ENCODE measurements at places on chromosomes 13 and 19.

- no peak for DNase-seq
These were observed 58.7 kb upstream of the ALOX5AP start for GRCh38 chr13:30676672-30677071.

DNA sequence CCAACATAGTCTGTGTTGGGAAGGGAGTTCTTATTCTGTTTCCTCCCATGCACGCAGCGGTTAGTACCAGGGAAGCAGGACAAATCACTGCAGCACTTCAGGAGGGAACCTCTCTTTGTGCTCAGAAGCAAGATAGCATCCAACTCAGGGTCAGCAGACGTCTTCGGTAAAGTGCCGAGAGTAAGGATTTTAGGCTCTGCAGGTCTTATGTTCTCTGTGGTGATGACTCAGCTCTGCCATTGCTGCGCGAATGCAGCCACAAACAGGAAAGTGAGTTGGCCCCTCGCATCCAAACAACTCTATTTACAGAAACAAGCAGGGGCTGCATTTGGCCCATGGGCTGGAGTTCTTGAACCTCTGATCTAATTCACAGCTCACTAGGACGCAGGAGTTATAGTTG is 122.1 kb upstream of the SPATA13 start:
- no peak for DNase-seq

GRCh38 chr13:19882231-19882630 is 18.8 kb upstream of the ZMYM5 start:
- DNase-seq: no peak

GRCh38 chr13:79547211-79548195 is 66.5 kb downstream of the NDFIP2 start:
- peak; percentile 5 for DNase-seq

DNA sequence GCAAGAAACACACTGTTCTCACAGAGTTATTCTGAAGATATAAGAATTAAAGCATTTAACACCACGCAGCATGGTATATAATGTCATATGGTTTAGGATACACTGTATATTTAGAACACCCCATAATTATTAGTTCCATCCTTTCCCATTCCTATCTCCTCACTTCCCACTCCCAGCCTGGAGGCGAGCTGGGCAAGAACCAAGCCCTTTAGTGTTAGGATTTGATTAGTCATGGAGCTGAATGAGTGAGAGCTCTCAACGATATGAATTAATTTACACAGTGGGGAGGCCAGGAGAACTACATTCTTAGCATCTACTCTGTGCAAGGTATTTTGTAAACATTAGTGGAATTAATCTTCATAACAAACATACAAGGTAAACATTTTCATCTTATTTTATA is 934.3 kb downstream of the DIAPH3 start:
- no peak for DNase-seq

GRCh38 chr13:41056194-41056593 is 5.1 kb upstream of the WBP4 start:
- no peak for DNase-seq

DNA sequence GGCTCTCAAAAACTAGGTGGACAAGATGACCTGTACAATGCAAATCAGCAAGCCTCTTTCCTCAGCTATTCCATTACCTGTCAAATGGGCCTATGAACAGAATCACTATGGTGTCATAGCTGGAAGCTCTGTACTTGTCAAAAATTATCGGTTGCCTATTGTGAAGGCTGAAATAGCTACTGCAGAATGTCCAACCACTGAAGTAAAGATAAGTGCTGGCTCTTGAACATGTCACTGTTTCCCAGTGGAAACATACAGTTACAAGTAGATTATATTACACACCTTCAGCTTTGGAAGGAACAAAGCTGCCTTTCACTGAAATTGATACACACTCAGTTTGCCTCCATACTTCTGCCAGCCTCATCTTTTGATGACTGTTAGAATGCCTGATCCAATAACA is 55.5 kb upstream of the PCDH9 start:
- no peak for DNase-seq

Data from neuronal stem cell (in vitro differentiated cells).